AG10803 (cell line): ENCODE measurements at places on chromosomes 7 and 10.
A peak's percentile ranks its signal among the peaks of the same experiment; 100 is the strongest.

GRCh38 chr7:1223196-1223981 lies 9.3 kb upstream of the UNCX start:
- no peak for DNase-seq

- DNase-seq: no peak
Measured at GRCh38 chr7:47271749-47272148, 310.2 kb downstream of the TNS3 start.

DNA sequence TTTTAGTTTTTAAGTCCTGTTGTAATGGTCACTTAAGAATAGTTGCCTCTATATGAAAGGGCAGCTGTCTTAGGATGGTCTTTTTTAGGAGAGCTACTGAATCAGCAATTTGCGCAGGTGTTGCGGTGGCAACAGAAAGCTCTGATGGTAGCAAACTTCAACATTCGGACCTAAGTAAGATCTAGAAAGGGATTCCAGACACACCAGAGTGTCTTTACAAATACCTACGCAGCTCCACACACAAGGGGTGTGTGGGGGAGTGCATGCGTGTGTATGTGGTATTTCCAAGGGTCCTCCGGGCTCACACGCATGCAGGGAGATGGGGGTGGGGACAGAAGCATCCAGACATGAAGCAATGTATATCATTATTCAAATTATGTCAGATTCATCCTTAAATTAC lies 438.6 kb upstream of the MGMT start:
- no peak for DNase-seq

- peak; percentile 89 for DNase-seq
Measured at GRCh38 chr10:3935141-3935540, 150.1 kb upstream of the KLF6 start.

DNA sequence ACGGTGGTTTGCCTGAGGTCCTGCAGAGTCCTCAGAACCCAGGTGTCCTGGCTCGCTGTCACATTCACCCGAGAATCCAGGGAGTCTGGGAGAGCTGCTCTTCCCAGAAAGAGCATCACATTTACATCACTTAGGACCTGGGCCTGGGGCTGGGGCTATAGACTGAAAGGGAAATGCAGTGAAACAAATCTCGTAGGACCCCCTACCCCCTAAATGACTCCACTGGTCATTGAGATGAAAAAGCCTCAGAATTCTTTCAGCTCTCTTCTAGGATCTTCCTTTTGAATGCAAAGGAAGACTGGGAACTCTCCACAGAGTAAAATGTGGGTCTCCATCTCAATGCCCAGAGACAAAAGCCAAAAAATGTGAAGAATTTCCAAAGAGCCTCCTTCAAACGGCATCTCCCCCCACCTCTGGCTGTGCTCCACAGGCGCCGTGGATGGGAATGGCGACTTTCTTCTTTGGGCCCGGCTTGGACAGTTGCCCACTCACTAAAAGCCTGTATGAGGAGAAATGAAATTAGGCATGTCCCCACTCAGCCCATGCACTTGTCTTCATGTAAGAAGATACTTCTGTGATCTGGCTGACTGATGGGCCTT lies 49.0 kb upstream of the PODXL start:
- DNase-seq: peak; percentile 37
